ENCODE measurements at places on chromosomes 5 and 9.

DNA sequence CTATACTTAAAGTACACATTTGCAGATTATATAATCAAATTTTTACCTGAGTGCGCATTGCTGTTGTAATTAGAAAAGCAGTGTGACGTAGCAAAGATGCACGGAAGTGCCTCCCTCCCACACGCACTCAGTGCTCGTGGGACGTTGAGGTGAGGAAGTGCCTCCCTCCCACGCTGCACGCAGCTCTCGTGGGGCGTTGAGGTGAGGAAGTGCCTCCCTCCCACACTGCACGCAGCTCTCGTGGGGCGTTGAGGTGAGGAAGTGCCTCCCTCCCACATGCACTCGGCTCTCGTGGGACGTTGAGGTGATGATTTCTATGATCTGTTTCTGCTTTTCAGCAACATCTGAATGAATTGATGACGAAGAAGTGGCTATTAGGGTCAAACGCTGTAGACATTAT lies 21.0 kb downstream of the EXOC3 start:
- no peak for DNase-seq

DNA sequence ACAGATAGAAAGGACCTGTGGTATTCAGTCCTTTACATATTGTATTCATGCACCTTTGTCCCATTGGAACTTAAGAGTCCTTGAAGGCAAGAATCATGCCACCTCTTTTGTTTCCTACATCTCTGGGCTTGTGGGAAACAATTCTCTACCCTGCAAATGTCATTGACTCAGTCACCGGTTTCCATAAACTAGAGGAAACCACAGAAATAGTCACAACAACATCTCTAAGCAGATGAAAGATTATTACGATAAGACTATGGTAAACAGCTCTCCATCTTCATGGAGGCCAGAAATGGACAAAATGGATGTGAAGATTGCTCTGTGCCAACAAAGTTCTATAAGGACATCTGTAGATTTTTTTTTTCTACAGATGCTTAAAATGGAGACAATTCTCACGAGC lies 165.5 kb downstream of the PIK3R1 start:
- no peak for DNase-seq

GRCh38 chr5:14685757-14686156 lies 21.2 kb downstream of the OTULIN start:
- DNase-seq, result no peak

DNA sequence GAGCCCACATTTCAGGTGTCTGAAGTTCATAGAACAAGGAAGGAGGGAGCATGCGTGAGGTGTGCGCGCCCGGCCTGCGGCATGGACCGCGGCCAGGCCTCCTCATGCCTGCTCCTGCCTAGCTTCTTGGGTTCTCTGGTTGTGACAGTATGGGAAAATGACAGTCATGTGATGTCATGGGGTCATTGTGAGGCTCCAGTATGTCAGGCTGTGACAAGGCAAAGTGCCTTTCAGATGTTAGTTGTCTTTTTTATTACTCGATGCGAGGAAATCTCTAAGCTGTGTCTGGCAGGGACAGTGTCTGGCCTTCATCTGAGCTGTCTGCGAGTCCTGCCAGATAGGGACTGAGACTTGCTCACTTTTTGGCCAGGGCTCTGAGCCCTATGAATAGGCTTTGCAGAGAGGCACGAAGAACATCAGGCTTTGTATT lies 13.3 kb downstream of the UCK1 start:
- DNase-seq, result no peak

DNA sequence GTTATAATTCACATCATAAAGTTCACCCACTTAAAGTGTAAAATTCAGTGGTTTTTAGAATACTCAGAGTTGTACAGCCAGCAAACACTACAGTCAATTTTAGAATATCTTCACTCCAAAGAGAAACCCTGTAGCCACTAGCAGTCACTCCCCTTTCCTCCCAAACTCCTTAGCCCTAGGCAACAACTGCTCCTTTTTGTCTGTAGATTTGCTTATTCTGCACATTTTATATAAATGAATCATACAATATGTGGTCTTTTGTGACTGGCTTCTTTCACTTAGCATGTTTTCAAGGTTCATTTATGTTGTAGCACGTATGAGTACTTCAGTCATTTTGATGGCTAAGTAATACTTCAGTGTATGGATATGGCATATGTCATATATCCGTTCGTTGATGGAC lies 38.7 kb downstream of the TGFBR1 start:
- no peak for DNase-seq
